ENCODE measurements at places on chromosomes 1 and 21.

GRCh38 chr1:44326024-44326701, 28.9 kb downstream of the ERI3 start:
- no peak for DNase-seq

GRCh38 chr21:36927719-36928117, 38.8 kb downstream of the HLCS start:
- DNase-seq: peak; percentile 61

DNA sequence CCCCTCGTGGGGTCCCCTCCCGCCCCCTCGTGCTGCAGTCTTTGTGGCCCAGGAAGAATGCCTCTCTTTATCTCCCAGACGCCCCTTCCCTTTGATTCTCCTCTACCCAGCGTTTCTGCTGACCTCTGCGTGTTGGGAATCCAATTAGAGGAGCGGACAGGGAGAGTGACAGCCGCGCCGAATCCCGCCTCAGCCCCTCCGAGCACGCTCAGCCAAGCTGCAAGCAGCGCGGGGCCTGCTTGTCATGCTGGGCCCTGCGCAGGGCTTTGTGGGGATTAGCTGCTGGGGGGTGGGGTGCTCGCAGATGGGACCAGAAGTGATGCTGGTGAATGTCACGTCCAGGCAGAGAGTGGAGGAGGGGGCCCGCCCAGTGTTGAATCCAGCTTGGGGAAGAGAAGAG, 91.1 kb downstream of the EPHB2 start:
- no peak for DNase-seq

- DNase-seq: no peak
Observed at GRCh38 chr1:167541003-167541402, 12.6 kb downstream of the CREG1 start.

DNA sequence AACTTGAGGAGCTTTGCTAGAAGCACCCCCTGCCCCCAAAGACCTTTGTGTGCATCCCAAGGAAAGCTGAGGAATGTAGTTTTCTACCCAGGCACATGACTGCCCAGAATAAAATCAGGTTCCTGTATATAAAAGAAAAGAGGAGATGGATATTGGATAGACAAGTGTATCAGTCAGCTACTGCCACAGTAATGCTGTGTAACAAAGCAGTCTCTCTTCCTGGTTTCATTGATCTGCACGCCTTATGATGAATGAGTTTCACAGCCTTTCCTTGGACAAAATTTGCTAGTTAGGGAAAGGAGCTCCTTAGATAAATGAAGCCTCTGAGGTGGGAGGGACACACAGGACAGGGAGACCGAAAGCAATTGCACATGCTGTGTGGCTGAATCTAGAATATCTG, 108.9 kb downstream of the TAS1R2 start:
- no peak for DNase-seq

DNA sequence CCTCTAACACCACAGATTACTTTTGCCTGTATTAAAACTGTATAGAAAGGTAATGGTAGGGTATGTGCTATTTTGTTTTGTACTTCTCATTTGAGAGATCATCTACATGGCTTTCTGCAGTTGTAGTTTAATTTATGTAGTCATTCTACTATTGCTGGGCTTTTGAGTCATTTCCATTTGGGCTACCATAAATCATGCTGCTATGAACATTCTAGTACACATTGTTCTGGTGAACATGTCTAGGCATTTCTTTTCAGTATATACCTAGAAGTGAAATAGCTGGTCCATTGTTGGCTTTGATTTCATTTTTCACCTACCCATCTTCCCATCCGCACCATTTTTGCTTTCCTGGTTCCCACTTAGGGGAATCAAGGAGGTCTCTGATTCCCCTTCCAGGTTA, 18.7 kb downstream of the EDN2 start:
- DNase-seq: no peak

- DNase-seq: no peak
Observed at GRCh38 chr1:228830185-228830953, 95.1 kb downstream of the RHOU start.

DNA sequence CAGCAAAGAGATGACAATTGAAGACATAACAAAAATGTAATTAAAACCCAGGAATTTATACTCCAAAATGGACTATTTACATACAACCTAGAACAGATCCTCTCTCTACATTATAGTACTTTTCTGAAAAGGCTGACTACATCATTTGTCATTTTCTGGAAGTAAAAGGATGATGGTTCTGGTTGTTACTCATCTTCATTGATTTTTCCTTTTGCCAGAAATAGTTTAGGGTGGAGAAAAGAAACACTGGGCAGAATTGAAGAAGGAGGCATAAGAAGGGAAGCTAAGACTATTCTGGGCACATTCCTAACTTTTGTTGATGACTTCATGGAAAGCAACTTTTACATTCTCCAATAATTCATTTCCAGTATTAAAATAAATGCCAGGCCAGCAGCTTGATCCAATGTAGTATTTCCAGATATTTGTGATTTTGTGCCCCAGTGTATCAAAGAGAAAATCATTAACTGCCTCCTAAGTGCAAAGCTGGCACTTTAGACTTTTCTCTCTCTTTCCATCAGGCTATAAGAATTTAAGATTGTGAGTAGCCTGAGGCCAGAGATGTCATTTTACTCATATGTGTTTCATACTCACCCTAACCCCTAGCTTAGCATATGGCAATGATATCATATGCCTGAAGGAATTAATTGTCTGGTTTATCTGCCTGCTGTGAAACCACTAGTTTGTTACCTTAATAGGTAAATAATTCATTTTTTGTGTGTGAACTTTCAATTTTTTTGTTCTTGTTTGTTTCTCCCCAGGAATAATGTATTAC, 369.5 kb upstream of the LYPLAL1 start:
- DNase-seq: no peak

GRCh38 chr1:118588566-118588965, 399.6 kb downstream of the TBX15 start:
- DNase-seq: no peak

DNA sequence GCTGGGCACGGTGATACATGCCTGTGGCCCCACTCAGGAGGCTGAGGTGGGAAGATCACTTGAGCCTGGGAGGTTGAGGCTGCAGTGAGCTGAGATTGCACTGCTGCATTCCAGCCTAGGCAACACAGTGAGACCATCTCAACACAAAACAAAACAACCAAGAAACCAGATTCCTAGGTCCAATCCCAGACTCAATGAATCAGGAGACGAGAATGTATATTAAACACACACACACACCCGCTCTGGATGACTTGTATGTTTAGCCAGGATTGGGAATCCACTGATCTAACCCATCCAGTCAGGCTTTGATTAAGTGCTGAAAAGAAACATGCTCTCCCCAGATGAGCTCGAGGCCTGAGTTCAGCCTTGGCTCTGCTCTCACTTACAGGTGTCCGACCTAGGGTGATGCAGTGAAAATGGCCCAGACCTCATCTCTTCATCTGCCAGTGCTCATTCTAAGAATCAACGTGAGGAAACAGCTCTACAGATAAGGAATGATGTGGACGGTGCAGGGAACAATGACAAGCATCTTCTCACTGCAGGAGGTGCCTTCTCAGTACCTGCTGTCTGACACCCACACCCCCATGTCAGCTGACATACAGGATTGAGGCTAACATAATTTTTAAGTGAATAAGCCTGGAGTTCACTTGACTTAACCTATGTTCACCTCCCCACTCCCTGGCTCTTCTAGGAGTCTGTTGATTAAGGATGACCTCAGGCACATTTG, 15.3 kb upstream of the SRSF4 start:
- DNase-seq: no peak

GRCh38 chr21:44800103-44800502, 1.5 kb downstream of the UBE2G2 start:
- DNase-seq: no peak

DNA sequence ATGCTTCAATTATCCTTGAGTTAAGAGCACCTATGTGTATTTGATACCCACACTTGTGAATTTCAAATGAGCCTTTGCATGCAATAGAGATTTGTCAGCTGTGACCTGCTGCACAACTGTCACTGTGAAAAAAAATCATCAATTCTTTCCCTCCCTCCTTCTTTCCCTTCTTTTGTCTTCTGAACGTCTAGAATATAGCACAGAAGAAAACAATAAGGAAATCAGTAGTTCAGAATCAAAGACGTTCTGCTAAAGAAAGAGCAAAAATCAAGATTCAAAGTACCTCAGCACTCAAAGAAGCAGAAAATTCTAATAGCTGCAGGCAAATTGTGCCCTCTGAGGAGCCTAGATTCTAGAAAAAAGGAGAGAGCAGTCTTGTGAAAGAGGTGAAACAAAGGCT, 1.7 kb upstream of the FMN2 start:
- DNase-seq: no peak

DNA sequence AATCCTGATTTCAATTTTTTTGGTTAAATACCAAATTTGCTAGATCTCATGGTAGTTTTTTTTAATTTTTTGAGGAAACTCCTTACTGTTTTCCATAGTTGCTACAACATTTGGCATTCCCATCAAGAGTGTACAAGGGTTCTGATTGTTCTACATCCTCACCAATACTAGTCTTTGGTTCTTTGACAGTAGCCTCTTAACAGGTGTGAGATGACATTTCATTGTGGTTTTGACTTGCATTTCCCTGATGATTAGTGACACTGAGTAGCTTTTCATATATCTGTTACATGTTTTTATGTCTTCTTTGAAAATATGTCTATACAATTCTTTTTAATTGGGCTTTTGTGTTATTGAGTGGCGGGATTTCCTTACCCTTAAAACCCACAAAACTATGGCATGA, 20.9 kb upstream of the RGS13 start:
- no peak for DNase-seq

GRCh38 chr1:25451908-25452307, 21.2 kb downstream of the MACO1 start:
- DNase-seq: no peak

GRCh38 chr1:229841230-229841629, 215.2 kb downstream of the URB2 start:
- no peak for DNase-seq

DNA sequence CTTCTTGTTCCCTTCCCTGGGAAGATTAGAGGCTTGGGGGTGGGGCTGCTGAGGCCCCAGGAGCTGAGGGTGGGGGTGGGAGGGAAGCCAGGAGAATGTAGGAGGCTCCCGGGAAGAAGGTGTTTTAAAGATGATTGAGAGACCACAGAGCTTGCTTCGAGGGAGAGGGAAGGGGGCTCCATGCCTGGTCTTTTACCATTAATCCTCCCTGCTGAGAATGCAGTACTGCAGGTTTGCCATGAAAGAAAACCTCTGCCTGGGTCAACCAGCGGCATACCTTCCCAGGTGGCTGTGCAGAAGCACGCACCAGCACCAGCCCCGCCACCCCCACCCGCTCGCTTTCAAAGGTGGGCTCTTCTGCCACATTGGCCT, 15.4 kb downstream of the ABCA4 start:
- DNase-seq: no peak

DNA sequence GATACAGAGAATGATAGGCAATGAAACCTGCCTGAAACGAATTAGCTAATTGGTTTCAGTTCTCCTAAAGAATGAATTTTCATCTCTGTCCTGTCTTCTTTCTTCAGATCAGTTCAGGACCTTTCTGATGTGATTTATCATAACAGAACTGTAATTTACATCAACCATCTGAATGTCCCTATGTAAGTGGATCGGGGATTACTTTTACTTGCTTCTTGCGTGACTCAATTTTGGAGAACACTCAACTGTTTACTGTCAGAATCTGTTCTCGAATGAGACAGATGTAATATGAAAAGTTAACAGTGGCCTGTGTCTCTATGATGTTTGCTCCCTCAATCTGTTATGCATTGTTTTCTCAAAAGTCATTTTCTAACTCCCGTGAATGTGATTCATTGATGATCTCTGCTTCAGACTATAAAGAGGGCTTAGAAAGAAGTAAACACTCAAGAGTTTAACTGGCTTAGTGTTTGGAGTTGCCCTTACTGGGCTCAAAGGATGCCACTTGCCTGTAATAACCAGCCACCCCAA, 111.0 kb downstream of the GABPA start:
- no peak for DNase-seq

- no peak for DNase-seq
Observed at GRCh38 chr21:43654806-43655489, 4.3 kb downstream of the HSF2BP start.

GRCh38 chr1:156241311-156241811, 623 bp upstream of the BGLAP start:
- no peak for DNase-seq

GRCh38 chr1:12460911-12461621, 156.9 kb downstream of the DHRS3 start:
- DNase-seq: no peak

GRCh38 chr1:45686015-45686287, 382 bp downstream of the GPBP1L1 start:
- DNase-seq: peak; percentile 44

- no peak for DNase-seq
Observed at GRCh38 chr1:227880342-227880924, 65.0 kb downstream of the PRSS38 start.

GRCh38 chr1:204254031-204254661, 40.4 kb upstream of the GOLT1A start:
- DNase-seq: no peak

DNA sequence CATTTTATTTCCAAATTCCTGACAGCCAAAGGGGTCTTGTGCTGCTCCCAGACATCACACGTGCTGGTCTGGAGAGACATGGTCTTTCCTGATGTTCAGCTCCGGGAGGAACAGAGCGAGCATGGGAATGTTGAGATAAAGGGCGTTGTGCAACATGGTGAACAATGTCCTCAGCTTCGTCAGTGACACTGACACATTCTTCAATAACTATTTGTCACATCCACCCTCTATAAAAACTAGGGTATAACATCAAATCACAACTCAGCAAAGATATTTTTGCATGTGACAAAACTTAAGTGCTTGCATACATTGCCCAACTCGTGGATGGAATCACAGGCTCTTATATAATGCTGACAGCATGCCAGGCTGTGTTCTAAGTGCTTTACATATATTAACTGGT, 42.4 kb upstream of the GRHL3 start:
- DNase-seq: no peak

DNA sequence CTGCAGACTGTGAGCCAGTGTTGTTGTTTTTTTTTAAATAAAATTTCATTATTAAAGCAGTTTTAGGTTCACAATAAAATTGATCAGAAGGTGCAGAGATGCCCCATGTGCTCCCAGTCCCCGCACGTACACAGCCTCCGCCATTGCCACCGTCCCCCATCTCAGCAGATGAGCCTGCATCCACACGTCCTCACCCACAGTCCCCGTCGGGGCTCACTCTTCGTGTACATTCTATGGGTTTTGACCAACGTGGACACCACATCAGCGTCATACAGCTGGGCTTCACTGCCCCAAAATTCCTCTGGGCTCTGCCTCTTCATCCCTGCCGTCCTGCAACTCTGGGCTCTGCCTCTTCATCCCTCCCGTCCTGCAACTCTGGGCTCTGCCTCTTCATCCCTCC, 11.6 kb upstream of the ARHGEF16 start:
- DNase-seq: no peak

- DNase-seq: no peak
Observed at GRCh38 chr1:220563564-220563963, 35.6 kb downstream of the MARK1 start.

DNA sequence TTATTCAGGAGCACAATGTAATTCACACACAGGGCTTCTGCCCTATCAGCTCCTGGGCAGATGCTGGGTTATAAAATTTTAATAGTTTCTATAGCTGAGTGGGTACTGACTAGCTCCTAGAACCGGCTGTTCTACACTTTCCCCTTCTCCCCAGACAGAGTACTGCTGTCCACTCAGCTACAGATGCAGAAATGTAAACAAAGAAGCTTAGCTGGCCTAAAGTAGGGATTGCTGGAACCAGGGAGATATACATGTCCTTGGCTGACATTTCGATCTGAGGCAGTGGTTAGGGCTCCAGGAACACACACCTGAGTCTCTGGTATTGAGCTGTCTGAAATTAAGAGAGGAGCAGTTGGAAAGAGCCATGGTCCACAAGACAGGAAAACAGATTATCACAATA, 211.5 kb upstream of the USP24 start:
- no peak for DNase-seq

Data from T-helper 17 cell (primary cell).